NCI-H2081 treated with DMSO at 0.1 percent for 48 hours (cell line): ENCODE measurements at places on chromosomes 5 and 9.
A peak's percentile ranks its signal among the peaks of the same experiment; 100 is the strongest.

- DNase-seq = no peak
These were observed 81.3 kb downstream of the STK10 start for GRCh38 chr5:172106511-172107356.

DNA sequence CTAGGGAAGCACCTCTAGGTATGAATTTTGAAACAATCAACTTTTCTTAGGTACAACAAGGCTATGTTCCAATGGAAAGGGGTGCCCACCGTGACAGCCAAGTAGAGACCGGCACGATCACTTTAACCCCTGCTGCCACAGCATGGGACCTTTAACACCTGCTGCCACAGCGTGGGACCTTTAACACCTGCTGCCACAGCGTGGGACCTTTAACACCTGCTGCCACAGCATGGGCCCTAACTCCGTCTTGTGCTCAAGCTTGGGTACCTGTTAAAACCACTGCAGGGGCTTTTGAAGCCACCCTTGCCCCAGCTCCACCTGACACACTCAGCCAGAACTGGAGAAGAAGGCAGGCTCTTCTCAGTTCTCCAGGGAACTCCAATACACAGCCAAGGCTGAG lies 18.2 kb upstream of the MXD3 start:
- DNase-seq = no peak

- no peak for DNase-seq
These were observed 46.6 kb downstream of the ADAMTSL1 start for GRCh38 chr9:18520416-18521047.

- no peak for DNase-seq
These were observed 27.9 kb downstream of the PCDH1 start for GRCh38 chr5:141850244-141850768.

DNA sequence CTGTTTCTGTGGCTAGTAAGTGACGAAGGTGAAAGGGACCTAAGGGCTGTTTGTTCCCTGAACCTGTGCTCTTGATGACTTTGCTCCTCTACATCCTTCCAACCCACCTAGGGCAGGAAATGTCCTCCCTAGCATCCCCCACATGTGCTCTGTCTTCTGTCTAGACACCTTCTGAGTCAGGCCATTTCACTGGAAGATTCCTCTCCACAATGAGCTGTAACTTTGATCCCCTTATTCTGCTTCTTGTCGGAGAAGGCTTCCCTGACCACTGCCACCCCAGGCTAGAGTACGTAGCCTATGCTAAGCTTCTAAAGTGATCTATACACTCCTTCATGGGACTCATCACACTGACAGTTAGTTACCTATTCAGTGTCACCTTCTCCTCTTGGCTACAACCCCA lies 21.7 kb downstream of the SPAAR start:
- no peak for DNase-seq

GRCh38 chr5:8185852-8186251 lies 316.9 kb downstream of the MTRR start:
- DNase-seq = no peak

- no peak for DNase-seq
These were observed 37.2 kb downstream of the SLC6A7 start for GRCh38 chr5:150227036-150227435.

DNA sequence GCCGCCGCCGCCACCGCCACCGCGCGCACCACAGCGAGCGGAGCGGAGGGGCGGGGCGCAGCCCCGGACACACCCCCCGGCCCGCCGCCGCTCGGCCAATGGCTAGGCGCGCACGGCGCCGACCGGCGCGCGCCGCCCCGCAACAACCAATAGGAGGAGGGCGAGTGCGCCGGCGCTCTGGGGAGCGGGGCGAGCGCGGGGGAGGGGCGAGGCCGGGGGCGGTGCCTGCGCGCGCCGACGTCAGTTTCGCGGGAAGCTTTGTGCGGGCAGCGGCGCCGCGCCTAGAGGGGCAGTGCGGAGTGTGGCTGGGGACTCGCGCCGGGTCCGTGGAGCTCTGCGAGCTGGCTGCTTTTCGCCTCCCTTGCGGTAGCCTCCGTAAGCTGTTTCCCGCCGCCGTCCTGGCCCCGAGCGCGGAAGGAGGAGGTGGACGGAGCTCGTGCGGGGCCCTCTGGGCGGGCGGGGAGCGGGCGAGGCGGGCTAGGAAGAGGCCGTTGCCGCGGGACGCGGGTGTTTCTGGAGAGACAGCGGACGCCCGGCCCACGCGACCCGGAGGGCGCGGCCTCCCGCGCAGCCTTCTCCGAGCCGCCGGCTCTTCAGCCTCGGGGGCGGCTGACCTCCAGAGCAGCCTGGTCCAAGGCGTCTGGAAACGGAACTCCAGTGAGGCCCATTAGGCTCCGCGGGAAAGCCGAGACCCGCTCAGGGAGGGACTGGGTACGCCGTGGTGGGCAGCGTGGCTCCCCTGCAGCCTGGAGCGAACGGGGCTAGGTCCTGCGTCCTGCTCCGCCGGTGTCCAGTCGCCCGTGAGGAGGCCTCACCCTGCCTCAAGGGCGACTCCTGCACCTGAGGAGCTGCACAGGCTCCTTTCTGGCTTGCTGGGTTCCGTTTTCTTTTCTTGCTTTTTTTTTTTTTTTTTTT lies at the start of gene ZMYND19:
ZMYND19 (minus strand) TSS at position 44 of the 915 bp plus-strand sequence. CDS start 249 bp downstream, outside the sequence.
- DNase-seq = peak; percentile 24

DNA sequence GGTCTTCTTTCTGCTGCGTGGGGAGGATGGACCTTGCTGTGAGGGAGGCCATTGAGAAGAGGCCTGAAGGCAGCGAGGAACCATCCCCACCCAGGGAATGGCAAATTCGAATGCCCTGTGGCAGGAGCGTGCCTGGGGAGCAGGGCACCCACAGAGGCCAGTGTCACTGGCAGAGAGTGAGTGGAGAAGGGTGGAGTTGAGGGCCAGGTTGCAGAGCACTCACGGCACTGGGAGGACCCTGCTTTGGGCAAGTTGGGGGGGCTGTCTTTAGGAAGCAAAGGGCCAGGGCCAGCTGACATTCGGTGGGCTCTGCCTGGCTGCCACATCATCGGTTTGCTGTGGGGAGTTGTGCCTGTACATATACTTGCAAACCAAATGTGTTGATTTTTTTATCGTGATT lies 47.2 kb downstream of the SYK start:
- DNase-seq = no peak

- no peak for DNase-seq
These were observed 536.1 kb downstream of the ZNF608 start for GRCh38 chr5:124210111-124210910.

- DNase-seq = no peak
These were observed 413.4 kb upstream of the SLC30A5 start for GRCh38 chr5:68680366-68680765.

GRCh38 chr5:115565233-115565632 lies 20.7 kb upstream of the FEM1C start:
- DNase-seq = no peak

DNA sequence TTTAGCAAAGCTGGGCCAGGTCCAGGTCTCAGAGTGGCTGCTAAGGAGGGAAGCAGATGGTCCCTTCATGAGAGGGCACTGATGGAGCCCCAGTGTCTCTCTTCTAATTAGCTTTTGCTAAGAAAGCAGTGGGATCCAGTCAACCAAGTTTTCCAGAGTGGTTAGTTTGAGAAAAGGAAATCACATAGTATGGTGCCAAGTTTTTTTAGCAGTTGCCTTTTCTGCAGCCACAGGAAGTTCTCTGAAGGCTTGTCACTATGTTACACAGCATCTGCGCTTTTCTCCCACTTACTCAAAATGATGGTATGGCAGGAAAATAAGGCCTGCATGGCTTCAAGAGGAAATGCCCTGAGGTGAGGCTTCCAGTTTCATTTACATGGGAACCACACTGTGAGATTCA lies 331.5 kb upstream of the ZNF462 start:
- DNase-seq = no peak

- DNase-seq = no peak
These were observed 83.1 kb upstream of the CPLX2 start for GRCh38 chr5:175788155-175788787.

DNA sequence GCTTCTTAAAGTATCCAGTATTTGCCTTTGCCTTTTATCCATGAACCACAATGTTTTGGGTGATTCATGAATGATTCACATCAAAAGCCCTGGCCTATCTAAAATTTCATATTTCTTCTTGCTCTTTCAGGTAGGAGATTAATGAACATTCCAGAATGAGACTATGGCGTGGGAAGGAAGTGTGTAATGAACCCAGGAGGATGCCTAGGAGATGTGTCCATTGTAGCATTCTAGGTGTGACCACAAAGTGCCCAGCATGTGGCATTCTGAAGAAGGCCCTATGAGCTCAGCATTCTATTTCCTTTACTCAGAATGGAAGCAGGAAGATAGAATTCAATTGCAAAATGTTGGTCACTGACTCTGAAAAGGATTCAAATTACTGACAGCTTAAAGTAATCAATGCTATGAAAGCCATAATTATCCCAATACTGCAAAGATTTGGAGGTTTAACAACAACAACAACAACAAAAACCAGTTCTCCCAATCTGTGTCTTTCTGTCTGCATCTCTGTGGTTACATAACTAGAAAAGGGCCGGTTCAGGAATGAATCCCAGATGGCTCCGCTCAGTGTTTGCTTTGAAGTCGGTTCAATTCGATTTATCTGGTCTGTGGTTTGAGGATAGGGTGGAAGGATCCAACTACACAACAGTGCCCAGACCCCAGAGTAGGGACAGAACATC lies 126.7 kb downstream of the FOXD1 start:
- no peak for DNase-seq

GRCh38 chr9:74284581-74285450 lies 212.3 kb upstream of the RORB start:
- DNase-seq = no peak

- no peak for DNase-seq
These were observed 87.8 kb upstream of the TLR4 start for GRCh38 chr9:117616431-117616831.

- peak; percentile 28 for DNase-seq
These were observed at the start of gene FAM120A for GRCh38 chr9:93450945-93451815. Gene FAM120A, plus strand, starts transcription at chr9:93451685. Its CDS starts 231 bp downstream, at chr9:93451916.

GRCh38 chr5:10519729-10520128 lies 44.1 kb upstream of the ANKRD33B start:
- no peak for DNase-seq

- no peak for DNase-seq
These were observed 11.9 kb upstream of the C1QTNF2 start for GRCh38 chr5:160382346-160382745.

DNA sequence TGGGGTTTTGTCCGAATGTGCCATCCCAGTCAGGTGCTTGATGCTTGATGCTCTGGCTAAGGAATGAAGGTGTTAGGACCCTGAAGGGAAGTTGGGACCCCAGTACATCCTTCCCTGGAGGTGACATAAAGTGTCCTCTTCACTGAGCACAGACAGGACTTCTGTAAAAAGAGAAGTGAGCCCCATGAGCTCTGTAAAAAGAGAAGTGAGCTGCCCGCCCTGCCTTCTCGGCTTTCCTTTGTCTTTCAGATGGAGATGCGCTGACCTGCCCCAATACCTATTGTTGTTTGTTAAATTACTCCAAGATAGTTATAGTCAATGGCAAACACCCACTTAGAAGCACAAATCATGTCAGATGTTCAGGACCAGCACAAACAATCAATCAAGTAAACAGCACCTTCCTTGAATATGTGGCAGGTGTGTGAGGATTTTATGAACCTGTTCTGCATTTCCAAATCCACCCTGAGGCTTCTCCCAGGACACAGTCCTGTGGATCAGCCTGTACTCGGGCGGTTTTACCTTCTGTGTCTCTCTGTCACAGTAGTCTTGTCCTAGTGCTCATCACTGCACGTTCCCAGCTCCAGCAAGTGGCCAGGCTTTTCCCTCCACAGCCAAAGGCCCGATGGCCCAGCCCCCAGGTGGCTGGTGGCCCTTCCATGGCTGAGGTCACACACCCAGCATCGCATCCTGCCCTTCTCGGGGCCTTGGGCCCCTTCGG lies 191.4 kb downstream of the MTRR start:
- DNase-seq = no peak

DNA sequence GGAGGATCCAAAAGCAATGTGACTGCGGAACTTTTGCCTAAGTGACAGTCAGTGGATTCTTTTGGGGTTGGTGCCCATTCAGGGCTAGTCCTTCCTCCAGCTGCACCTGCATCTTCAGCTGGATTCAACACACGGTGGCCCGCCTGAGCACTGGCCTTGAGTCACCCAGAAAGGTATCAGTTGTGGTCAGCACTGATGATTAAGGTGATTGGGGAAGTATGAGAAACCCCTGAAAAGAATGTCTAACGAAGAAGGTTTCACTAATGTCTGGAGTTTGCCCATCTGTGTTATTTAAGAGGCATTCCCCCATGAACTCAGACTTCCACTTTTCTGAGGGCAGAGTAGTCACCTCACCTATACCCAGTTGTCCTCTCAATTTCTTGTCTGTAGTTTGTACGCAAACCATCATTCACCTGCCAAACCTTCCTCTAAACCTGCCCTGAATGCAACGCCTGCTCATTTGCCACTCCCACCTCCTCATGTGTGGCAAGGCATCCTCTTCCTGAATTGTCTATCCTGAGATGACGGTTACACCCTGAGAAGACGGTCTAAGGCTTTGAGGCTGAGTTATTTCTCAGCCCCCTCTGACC lies 27.2 kb downstream of the CSF2 start:
- DNase-seq = no peak

GRCh38 chr5:116377276-116378006 lies 197.2 kb downstream of the SEMA6A start:
- DNase-seq = no peak

GRCh38 chr5:168042284-168043068 lies 249.0 kb upstream of the WWC1 start:
- no peak for DNase-seq

GRCh38 chr9:93653760-93654159 lies 77.4 kb downstream of the PHF2 start:
- DNase-seq = no peak

GRCh38 chr5:89065919-89066318 lies 182.9 kb upstream of the MEF2C start:
- no peak for DNase-seq

DNA sequence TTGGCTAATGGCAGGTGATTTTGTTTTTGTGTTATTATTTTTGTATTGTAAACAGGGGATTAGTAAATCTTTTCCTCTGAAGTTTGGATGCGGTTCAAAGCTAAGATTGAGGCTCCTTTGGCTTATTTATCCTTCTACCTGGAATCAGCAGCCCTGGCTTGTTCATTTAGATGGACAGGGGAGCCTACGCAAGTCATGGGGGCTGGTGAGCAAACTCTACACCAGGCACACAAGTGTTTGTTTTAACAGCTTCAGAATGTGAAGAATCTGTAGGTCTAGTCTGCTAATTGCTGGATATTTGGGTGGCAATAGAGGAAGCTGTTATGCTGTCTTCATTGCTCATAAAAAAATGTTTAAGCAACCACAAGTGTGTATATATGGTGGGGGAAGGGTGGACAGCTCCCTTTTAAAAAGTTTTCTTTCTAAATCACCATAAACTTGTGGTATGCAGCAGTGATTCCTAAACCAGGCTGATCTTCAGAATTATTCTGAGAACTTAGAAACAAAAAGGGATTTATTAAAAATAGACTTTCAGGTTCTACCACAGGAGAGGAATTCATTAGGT lies 20.7 kb downstream of the ZNF462 start:
- no peak for DNase-seq

GRCh38 chr9:124008694-124009530 lies 2.7 kb upstream of the LHX2 start:
- no peak for DNase-seq
